Epithelial cell of proximal tubule (primary cell): ENCODE measurements at places on chromosomes 5 and 9.

GRCh38 chr5:119179857-119180641 lies 109.2 kb downstream of the DMXL1 start:
- DNase-seq: no peak

- no peak for DNase-seq
Measured at GRCh38 chr5:53814819-53815218, 254.4 kb downstream of the NDUFS4 start.

- no peak for DNase-seq
Measured at GRCh38 chr5:144712090-144712489, 541.4 kb downstream of the KCTD16 start.

DNA sequence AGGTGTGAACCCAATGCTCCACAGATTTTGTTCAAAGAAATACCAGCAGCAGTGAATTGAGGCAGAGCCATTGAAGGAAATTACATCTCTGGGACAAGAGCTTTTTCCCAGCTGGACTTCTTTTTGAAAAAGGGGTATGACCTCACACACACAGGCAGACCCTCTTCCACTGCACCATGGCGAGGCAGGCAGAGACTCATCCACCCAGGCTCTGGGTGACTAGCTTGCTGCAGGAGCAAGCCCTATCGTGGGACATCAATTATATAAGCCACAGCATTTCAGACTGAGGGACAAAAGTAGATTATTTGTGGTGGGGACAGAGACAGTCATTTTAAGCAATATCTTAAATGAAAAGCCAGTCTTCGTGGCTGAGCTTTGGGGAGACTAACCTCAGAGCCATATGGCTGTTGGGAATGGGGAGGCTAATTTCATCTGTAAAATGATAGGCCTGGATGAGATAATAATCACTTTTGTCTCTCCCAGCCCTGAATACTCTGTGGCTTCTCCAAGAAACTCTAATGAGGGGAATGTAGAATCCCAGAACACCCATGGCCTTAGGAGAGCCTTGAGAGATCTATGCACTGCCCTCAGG lies 113.1 kb upstream of the TNC start:
- no peak for DNase-seq

GRCh38 chr5:177412603-177413233 lies 3.4 kb upstream of the F12 start:
- no peak for DNase-seq

GRCh38 chr5:64206653-64207052 lies 41.0 kb downstream of the RNF180 start:
- no peak for DNase-seq

GRCh38 chr5:111043712-111044506 lies 27.6 kb upstream of the TSLP start:
- DNase-seq: no peak

DNA sequence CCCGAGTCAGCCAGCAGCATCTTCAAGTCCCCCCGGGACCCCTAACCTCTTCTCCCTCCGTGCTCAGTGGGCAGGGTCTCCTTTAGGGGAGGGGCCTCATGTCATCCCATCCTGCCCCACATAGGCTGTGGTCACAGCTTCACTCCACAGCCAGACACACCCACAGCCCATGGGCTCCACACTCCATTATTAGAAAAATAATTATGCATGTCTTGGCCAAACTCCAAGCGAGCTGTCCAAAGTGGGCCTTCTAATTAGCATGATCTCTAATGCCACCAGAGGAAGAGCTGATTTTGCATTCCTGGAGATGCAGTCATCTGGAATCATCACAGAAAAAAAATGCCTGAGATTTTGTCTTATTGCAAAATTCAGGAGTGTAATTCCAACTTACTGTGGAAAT lies 418.2 kb downstream of the IRX2 start:
- no peak for DNase-seq

GRCh38 chr5:178590141-178590923 lies at the start of gene COL23A1:
TSS of gene COL23A1 (minus strand) at chr5:178590393.
- DNase-seq: peak; percentile 22

DNA sequence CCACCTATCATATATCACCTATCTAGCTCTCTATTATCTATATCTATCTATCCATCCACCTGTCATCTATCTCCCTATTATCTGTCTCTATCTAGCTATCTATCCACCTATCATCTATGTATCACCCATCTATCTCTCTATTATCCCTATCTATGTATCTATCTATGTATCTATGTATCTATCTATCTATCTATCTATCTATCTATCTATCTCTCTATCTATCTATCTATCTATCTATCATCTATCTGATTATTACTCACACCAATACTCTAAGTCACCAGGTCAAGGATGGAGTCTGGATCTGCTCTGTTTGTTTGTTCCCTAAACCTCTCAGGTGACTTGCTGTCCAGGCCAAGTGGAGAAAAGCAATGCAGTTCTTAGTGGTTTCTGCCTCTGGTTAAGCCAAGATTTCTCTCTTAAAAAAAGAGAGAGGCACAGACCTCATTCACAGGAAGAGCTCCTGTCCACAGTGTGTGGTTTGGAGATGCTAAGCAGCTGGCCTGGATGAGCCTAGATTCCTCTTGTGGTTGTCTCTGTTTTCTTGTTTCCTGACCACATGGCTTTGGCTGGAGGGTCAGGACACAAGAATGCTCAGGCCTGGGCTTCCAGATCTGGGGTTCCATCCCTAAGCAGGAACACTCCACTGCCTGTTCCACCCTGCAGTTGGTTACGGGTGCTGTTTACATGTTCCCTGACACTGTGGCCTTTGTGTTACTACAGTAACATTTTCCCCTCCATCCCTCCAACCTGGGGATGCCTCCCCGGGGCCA lies 133.4 kb downstream of the PHF2 start:
- DNase-seq: no peak

GRCh38 chr5:75668977-75669689 lies 48.1 kb downstream of the POC5 start:
- no peak for DNase-seq

GRCh38 chr5:143605403-143606005 lies 202.0 kb upstream of the NR3C1 start:
- no peak for DNase-seq

GRCh38 chr9:113818391-113818790 lies 57.7 kb upstream of the ZNF618 start:
- DNase-seq: no peak

DNA sequence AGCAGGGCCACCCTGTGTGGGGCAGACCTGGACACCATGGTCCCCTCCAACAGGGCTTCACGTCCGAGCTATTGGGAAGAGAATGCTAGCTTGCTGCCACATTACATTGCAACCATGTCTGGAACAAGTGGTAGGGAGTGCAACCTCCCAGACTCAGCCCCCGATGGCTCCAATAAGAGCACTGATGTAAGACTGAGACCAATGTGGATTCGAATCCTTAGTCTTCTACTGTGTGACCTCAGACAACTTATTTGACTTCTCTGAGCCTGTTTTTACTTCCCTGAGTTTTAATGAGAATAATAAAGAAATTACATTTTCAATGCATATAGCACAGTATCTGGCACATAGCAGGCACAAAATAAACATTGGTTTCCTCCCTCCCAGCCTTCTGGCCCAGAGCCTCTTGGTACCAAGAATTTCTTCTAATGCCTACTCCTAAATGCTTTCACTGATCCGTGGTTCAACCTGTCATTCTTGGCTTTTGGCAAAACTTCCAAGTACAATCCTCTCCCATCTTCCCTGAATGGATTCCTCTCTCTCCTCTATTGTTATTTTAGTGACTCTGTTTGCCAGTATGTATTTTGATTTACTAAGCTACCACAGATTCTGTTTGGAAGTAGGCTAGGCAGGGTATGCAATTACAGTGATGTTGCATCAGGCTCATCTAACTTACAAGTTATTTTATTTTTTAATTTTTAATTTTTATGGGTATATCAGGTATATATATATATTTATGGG lies 34.6 kb upstream of the COL15A1 start:
- no peak for DNase-seq
